Stimulated activated CD4-positive, alpha-beta T cell treated with anti-CD3 and anti-CD28 coated beads, Interleukin-12 subunit alpha, Interleukin-12 subunit beta, amount 100 ng/mL, for 48 hours (primary cell): ENCODE measurements at places on chromosomes 6 and 20.
A peak's percentile ranks its signal among the peaks of the same experiment; 100 is the strongest.

DNA sequence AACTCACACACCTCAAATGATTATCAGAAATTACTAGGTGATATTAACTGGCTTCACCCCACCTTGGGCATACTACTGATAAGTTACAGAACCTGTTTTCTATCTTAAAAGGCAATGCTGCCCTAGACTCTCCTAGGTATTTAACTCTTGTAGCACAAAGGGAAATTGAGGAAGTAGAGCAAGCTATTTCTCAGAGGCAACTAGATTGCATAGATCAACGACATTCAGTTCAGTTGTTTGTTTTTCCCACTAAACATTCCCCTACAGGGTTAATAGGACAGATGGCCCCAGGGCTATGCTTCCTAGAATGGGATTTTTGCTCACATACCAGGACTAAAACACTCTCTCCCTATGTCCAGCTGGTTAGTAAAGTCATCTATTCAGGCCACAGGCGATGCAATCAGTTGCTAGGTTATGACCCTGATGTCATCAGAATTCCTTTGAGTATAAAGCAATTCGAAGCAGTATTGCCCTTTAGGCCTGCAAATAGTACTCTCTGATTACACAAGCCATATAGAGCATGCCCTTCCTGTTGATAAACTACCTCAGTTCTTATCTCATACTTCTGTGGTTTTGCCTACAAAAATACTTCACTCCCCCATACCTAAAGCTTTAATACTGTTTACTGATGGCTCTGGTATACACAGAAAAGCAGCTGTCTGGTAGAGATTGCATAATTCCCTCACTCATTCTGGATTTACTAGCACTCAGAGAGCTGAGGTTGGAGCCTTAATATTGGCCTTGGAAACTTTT, 67.4 kb upstream of the ASCC3 start:
- no peak for DNase-seq

DNA sequence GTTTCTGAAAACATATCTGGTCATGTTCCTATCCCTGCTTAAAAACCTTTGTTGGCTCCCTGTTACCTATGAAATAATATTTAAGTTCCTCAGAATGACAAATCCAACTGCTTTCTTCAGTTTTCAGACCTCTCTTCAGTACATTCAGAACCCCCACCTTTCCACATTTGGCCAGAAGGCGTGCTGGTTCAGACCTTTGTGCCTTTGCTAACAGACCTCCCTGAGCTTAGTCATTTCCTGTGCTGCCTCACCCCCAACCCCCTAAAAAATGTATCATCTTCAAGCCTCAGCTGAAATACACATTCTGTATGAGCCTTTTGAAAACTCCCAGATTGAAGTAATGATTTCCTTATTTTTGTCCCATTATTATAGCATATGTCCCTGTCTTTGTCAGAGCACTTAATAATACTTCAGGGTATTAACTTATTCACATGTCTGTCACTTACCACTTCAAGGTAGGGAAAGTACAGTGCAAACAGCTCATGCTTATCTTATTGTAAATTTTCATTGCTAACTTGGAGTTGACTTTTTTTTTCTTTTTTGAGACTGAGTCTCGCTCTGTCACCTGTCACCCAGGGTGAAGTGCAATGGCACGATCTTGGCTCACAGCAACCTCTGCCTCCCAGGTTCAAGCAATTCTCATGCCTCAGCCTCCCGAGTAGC, 19.7 kb downstream of the FAM217A start:
- DNase-seq: peak; percentile 36

DNA sequence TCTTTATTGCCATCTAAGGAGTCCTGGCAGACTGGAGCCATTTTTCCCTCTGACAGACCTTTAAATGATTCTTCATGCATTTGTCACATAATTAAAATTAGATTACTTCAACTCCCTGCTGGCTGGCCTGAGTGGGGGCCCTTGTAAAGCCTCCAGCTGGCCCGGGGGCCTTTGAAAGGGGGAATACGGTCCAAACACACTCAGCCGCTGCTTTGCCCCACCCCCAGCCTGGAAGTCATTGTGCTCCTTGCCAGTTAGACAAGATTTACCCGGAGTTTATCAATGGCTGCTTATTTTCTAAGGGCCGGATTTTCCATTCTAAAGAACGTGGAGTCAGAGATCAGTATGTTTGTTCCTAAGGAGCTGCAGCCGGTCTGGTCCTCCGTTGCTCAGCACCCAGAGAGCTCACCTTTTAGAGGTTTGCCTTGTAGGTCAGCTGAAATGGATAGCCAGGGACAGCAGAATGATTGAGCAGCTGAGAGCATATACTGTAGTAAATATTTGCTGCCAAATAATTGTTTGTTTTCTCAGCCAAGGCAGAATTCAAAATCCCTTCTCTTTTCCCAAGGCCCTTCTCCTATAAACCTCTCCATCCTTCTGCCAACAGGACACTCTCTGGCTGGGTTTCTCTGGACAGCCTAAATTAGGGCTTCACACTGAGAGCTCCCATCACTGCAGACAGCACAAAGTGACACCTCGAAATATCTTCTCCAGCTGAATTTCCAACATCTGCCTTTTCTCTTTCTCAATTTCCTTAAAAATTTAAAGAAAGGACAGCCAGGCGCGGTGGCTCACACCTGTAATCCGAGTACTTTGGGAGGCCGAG, 68.4 kb upstream of the RBM24 start:
- no peak for DNase-seq

GRCh38 chr20:13995841-13996240, 525 bp downstream of the MACROD2 start:
- no peak for DNase-seq

GRCh38 chr20:1423625-1424106, 30.8 kb upstream of the FKBP1A start:
- DNase-seq: no peak

- DNase-seq: no peak
Measured at GRCh38 chr6:130156908-130157307, 65.8 kb downstream of the SAMD3 start.

DNA sequence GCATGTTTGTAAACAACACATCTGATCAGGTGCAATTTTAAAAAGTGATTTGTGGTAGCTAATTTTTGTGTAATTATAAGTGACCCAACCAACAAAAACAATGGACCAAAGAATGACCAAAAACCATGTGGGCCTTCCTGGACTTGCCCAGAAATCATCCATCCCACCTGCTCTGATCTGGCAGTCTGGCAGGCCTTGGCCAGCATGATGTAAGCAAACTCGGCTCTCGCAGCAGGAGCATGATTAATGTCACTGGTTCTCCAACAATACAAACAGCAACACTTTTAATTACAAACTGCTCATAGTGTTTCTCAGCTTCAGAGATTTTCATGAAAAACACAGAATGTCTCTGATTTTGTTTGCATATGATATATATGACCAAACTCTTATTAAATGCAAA, 16.1 kb downstream of the TP53INP2 start:
- no peak for DNase-seq

DNA sequence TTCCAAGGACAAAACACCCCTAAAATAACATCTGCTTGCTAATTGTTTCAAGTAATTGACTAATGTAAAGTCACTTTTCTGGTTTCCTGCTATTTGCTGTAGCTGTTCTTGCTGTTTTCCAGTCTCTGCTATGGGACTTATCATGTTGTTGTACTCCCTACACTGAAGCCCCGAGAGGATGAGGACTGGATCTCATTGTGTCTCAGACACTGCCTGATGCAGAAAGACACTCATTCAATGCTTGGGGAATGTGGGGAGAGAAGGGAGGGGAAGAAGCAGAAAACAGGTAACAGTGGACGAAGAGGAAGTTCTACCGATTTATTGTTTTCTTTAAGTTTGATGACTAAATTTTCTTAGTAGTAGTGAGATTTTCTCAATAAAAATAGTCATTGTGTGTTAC, 79.8 kb downstream of the DOK5 start:
- no peak for DNase-seq
